Stimulated activated CD4-positive, alpha-beta T cell treated with anti-CD3 and anti-CD28 coated beads, TNF-alpha, amount 100 ng/mL, for 48 hours (primary cell): ENCODE measurements at places on chromosomes 5 and 9.

GRCh38 chr5:167987490-167988280 lies 303.8 kb upstream of the WWC1 start:
- DNase-seq, result no peak

DNA sequence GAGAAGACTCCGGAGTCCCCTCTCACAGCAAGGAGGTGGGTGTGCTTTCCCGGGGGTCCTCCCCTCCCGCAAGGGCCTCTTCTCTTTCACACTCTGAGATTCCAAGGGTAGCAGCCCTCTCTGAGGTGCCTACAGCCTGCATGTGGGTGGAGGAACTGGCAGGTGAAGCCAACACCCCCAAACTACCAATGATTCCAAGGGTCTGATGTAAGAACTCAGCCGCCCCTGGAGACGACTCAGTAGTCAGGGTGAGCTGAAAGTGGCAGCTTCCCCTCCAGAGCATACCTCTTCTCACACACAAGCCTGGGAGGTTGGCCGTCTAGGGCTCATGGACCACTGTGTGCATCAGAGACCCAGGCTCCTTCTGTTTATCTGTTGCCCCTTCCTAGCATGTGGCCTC lies 66.1 kb downstream of the TSPAN17 start:
- no peak for DNase-seq

DNA sequence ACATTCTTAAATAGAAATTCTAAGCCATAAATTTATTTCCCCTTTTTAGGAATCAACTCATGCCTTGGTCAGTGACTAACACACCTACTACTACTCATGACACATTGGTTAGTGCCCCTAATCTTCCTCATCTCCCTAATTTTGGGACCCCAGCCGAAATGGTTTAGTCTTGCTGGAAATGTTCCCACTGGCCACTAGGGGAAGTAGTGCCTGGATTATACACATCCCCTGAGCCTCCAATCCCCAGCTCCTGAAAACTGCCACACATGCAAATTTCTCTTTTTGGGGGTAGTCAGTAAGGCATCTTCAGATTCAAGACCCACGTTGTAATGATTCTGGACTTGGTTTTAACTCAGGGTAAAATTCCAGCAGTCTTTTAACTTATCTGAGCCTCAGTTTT lies 79.8 kb downstream of the HSD17B3 start:
- no peak for DNase-seq

DNA sequence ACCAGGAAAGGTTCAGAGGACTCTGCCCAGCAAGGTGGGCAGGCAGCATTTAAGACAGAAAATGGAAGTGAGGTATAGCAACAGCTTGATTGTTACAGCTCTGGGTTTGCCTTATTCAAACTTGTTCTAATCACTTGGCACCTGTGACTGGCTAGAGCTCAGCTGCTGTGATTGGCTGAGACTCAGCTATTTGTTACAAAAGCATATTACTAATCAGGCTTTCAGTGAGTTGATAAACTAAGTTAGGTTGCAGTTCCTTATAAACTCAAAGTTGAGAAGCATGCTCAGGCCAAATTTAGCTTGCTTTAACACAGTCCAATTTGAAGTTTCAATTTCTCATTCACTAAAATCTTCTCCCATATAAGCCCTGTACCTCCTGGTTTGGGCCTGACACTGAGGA lies 56.3 kb downstream of the GDA start:
- no peak for DNase-seq

DNA sequence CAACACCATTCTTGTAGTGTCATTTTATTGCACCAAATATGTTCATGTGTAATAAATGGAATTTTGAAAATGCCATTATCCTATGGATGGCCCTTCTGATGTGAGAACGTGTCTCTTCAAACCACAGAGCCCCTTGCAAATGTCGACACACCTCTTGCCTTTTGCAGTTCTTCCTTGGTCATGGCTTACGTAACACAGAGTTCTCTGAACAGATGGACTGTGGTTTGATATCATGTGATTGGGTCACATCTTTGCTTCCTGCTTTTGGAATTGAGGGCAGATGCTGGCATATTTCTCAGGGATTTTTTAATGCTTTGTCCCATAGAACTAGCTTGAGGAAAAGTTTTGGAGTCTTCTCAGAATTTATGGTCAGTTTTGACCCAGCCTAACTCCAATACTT lies 4.6 kb downstream of the TGFBR1 start:
- no peak for DNase-seq

DNA sequence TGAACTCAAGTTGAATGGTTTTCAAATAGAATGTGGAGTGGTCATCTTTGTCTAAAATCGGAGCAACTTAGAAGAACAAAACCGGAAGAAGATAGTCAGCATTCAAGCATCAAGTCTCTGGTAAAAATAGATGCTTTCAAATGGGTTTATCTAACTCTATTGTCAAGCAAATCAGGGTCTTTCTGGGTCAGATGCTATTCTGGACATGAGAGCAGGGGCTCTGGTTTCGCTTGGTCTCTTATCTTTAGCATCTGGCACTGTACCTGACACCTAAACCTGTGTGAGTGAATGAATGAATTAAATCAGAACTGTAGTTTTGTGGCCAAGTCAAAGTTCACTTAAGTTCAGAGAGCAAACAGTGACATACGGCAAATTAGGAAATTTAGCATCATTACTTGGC lies 173.5 kb downstream of the SLIT3 start:
- no peak for DNase-seq

DNA sequence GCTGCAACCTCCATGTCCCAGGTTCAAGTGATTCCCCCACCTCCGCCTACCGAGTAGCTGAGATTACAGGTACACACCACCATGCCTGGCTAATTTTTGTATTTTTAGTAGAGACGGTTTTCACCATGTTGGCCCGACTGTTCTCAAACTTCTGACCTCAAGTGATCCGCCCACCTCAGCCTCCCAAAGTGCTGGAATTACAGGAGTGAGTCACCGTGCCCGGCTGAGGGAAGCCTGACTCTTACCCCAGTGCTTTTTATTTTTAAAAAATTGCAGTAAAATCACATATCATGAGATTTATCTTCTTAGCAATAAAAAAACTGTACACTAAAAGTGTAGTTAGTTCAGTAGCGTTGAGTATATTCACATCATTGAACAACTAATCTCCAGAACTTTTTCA lies 105.3 kb downstream of the SLIT3 start:
- no peak for DNase-seq

DNA sequence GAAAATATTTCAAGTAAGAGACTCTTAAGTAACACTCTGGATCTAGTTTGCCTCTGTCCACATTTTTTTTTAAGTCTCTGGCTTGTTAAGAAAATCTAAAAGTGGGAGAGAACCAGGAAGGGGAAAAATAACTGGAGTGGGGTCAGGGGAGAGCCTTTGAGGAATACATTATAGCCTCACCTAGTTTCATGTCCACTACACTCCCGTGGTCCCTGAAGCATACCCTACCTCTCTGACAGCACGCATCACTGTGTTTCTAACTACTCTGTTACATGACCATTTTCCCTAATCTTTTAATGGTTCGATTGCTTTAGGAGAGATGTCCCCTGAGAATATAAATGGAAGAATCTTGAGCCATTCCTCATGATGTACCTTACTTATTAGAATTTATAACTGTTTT lies 318.3 kb downstream of the TMEM167A start:
- DNase-seq, result no peak

DNA sequence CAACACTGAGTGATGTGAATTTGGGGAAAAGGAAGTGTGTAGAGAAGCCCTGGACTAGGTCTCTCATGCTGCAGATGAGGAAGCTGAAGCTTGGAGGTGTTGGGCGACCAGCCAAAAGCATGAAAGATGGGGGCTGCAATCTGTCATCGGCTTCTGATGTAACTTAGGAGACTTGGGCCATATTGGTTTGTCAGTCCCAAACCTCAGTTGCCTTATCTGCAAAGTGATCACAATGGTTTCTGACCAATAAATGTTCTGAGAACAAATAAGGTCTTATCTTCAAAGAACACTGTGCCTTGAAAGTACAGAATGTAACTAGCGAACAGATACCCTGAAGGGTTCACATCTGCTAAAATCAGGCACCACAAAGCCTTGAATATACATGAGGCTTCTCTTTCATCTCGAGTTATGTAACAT lies 198.4 kb upstream of the NR3C1 start:
- DNase-seq, result no peak

- DNase-seq, result no peak
These were observed 81.7 kb downstream of the PDE8B start for GRCh38 chr5:77292026-77292757.

DNA sequence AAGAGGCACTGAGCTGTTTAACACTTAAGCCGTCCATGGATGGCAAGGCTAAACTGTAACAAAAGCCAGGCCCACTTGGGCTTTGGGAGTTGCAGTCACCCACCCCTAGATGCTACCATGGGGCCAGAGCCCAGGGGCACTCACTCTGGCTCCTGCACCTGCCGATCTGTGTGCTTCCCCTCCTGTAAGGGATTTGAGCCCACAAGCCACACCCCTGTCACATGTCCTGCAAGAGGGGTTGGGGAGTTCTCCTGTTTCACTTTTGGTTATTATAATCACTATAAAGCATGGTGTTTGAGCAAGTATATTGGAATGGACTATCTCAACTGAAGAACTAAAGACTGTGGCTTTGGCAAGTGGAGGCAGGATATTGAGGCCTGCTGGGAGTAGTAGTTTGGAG lies 14.0 kb upstream of the GPR151 start:
- no peak for DNase-seq

GRCh38 chr9:126132746-126133145 lies 193.9 kb upstream of the MVB12B start:
- DNase-seq, result no peak

DNA sequence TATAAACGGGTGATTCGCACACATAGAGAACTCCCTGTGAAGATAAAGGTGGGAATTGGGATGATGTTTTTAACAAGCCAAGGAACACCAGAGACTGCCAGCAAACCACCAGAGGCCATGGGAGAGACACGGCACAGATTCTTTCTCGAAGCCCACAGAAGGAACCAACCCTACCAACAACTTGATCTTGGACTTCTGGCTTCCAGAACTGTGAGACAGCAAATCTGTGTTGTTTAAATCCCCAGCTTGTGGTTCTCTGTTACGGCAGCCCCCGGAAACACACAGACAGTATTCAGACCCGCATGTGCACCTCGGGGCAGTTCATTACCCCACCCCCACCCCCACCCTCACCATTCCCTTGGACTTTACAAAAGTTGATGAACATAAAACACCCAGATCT lies 12.8 kb downstream of the AMBP start:
- DNase-seq, result no peak

DNA sequence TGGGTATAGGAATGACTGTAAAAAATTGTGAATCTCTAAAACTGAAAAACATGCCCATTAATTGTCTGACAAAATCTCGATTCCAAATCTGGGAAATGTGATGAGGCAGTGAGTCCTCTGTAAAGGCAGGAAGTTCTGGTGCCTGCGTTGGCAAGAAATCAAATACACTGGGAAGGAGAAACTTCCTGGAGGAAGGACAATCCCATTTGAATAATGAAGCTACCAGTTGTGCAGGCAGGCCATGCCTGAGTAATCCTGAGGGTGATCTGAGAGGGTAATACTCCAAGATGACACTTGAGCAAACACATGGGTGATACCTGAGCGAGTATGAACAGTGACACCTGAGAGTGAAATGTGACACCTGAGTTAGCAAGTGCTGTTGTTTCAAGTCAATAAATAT lies 49.7 kb downstream of the KIF24 start:
- DNase-seq, result no peak

DNA sequence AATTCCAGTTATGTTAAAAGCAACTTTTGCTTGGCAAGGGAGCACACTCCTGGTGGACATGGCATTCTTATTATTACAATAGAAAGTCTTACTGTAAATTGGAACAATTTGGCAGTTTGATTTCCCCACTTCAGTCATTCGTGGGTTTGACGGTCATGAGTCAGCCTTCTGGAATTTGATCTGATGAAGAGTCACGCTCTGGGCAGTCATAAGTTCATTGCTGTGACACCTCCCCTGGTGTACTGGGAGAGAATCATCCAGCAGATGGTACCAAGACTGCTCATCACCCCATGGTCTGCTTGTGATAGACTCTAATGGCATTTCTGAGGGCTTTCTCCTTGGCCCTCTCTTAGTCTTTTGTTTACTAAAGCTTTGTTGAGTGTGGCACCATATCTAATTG lies 53.8 kb downstream of the GLRA1 start:
- peak; percentile 1 for DNase-seq

DNA sequence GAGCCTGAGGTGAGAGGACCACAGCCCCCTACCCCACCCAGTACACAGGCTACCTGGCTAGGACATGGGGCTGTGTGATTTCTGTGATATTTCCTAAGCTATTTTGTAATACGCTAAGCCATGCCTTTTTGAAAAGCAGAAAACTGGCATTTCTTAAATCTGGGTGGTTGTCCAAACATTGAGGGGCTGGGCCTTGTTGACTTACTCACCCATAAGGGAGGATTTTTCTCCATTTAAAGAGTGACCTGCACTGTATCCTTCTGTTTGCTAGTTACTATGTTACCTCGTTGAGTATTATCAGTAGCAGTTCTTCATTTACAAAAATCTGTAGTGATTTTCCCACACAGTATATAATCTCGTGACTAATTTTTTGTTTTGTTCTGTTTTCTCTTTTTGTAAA lies 117.5 kb upstream of the OTULINL start:
- DNase-seq, result no peak

DNA sequence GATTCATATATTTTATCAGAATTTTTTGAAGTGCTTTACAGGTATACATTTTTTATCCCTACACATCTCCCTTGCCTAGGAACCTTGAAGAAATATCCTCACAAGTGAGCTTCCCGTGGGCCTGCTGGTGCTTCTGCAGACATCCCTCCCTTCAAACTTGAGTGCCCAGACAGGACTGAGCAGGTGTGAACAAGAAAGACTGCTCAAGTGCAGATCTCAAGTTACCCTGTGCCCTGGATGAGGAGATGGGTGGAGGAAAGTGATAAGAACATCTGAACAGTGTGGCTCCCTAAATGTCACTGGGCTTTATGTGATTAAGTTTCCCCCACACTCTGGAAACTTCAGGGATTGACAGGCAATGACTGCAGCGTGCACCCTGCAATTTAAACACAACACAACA lies 209.8 kb downstream of the TLE1 start:
- DNase-seq, result no peak

DNA sequence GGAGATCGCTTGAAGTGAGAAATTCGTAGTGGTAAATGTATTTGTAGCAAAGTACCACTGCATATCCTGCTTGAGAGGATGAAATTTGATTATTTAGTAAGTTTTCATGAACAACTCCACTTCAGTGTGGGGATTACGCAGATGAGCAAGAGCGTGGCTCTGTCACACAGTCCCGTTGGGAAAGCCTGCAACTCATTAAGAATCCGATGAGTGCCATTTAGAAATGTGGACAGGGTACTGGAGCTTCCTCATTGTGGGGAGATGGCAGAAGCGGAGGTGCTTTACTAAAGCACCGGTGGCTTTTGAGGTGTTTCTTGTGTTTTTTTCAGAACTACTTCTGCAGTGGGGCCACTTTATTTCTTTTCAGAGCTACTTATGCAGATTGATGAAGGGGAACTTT lies 1.4 kb downstream of the TJP2 start:
- no peak for DNase-seq

- no peak for DNase-seq
These were observed 27.7 kb downstream of the CDH9 start for GRCh38 chr5:27010646-27011045.

DNA sequence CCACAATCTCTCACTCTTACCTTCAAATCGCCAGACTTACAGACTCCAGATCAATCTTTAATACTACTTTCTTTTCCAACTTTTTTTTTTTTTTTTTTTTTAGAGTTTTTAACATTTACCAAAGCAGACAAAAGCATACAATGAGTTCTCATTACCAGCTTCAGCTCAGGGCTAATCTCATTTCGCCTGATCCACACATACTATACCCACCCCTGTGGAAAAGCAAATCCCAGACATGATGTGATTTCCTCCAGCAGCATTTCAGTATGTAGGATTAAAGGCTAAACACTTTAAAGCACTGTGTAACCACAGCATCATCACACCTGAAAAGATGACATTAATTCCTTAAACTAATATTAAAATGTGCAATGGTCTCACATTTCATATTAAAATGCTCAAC lies 138.8 kb upstream of the RETREG1 start:
- no peak for DNase-seq
